ENCODE measurements at places on chromosomes 6 and 20.

DNA sequence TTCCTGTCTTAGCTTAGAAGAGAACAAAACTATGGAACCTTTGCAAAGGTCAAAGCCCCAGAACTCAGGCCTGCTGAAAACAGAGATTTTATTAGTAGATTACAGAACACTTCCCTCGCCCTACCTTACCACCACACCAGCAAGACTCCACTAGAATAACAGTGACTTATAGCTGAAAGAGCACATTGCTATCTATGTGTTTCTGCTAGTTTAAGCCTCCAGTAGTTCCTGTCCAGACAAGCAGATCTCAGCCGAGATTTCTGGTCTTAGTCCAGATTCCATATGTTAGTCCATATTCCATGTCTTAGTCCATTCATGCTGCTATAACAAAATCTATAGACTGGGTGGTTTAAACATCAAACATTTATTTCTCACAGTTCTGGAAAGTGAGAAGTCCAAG lies 412.3 kb upstream of the ID4 start:
- H3K27ac ChIP-seq, result no peak overlapping the region
- DNase-seq, result no peak
- no peaks in the 10 kb centered on the region for H3K36me3 ChIP-seq
- H3K4me1 ChIP-seq, result no peaks in the 10 kb centered on the region
- no peaks in the 10 kb centered on the region for H3K27me3 ChIP-seq

DNA sequence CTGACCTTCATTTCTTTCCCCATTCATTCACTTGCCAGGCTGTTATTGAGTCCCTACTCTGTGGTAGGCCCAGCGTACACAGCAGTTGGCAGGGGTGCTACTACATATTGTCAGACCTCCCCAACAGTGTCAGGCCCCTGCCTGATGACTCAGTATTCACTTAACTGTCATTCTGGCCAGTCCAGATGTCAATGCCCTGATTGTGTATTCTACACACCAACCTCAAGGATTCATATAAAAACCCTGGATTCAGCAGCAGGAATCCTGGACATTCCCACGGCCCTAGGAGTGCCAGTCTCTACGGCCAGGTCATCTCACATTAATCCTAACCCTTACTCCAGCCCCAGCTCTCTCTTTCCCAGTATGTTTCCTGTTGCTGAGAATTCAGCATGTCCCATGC lies 151.5 kb downstream of the TASP1 start:
- no peak for DNase-seq
- no peaks in the 10 kb centered on the region for H3K36me3 ChIP-seq
- H3K27me3 ChIP-seq, result no peaks in the 10 kb centered on the region
- no peak overlapping the region for H3K27ac ChIP-seq

- H3K27ac ChIP-seq, result no peak overlapping the region
- H3K4me3 ChIP-seq, result no peak overlapping the region
- peaks cover 29% of the 10 kb centered on the region for H3K4me1 ChIP-seq
- peaks cover 14% of the 10 kb centered on the region for H3K36me3 ChIP-seq
- no peak for DNase-seq
Observed at GRCh38 chr20:11921321-11921720, 3.6 kb downstream of the BTBD3 start.

DNA sequence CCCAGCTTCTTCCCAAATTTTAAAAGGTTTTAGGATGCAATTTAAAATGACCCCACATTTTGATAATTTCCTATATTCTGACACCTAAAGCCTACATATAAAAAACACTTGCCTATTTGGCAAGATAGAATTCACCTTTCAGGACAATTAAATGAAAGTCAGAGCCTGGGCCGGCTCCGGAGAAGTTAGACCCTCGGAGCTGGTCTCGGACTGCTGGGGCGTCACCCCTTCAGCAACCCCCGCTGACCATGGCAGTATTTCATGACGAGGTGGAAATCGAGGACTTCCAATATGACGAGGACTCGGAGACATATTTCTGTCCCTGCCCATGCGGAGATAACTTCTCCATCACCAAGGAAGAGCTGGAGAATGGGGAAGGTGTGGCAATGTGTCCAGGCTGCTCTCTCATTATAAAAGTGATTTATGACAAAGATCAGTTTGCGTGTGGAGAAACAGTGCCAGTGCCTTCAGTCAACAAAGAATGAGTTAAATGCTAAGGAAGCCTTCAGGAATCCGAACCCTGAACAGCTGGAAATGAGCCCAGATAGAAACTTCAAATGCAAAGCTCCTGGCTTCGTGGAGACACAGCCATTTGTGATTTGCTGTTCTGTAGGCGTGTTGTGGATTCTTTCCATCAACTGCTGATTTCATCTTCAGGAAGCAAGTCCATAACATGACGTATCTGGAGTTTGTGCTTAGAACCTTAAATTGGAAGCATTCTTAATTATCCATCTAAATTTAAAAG lies 16.0 kb downstream of the TCFL5 start:
- H3K4me3 ChIP-seq, result no peak overlapping the region
- no peak overlapping the region for H3K27ac ChIP-seq
- no peaks in the 10 kb centered on the region for H3K4me1 ChIP-seq

- H3K27ac ChIP-seq, result no peak overlapping the region
- no peaks in the 10 kb centered on the region for H3K36me3 ChIP-seq
- no peak overlapping the region for H3K4me3 ChIP-seq
- no peaks in the 10 kb centered on the region for H3K4me1 ChIP-seq
- DNase-seq, result no peak
Observed at GRCh38 chr6:88804701-88805100, 158.7 kb downstream of the RNGTT start.

DNA sequence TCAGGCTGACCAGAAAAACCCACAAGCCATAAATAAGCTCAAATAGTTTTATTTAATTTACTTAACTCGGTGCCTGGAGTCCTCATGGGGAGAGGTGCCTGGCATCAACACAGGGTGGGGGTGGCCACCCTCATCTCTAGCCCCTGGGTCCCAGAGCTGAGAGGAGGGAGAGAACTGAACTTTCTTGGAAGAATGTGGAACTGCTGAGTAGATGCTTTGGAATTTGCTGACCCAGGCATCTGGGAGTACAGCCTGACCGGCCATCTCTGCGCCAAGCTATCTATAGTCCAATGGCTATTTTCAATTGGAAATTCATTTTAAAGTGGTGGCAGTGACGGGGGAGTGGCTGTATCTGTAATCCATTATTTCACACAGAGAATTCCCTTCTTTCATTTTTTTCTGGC lies 104.8 kb downstream of the CDH26 start:
- H3K27me3 ChIP-seq, result no peaks in the 10 kb centered on the region
- peak; percentile 35 for DNase-seq
- H3K27ac ChIP-seq, result peak overlapping the region; percentile 58
- H3K4me1 ChIP-seq, result peaks cover 51% of the 10 kb centered on the region

DNA sequence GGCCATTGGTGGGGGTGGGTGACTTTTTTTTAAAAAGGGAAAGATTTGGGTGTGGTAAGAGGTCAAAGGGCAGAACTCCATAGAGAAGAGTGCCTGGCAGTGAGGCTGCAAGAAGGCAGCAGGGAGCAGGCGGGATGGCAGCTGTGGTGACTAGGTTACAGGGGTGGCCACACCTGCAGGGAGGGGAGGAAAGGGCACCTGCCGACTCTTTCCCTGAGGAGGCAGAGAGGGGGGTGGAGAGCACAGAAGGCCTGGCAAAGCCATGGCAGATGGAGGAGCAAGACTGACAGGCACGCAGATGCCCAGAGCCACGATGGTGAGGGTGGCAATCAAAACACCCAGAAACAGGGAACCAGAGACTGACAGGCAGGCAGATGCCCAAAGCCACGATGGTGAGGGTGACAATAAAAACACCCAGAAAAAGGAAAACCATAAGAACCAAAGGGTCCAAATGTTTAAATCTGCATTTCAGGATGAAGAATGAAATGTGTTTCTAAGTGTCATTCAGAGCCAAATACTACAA lies 19.3 kb downstream of the CST7 start:
- peaks cover 87% of the 10 kb centered on the region for H3K36me3 ChIP-seq
- H3K27me3 ChIP-seq, result no peaks in the 10 kb centered on the region
- no peak overlapping the region for H3K4me3 ChIP-seq
- H3K4me1 ChIP-seq, result no peaks in the 10 kb centered on the region
- DNase-seq, result no peak
- H3K27ac ChIP-seq, result no peak overlapping the region

DNA sequence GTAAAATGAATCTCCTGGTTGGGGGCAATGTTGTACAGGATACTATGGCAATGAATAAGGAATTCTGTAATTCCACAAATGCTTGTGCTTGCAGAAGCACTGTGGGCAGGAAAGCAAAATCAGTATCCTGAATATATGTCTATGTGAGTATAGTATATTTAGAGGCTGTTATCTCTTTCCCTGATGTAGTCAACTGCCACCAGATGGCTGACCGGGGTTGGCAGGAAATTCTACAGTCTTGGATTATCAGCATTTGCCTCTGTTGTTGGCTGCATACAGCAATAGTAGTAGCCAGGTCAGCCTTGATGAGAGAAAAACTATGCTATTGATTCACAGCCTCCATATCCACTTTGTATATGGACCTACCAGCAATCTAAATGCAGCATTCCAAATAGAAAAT lies 425.1 kb upstream of the JAG1 start:
- H3K4me1 ChIP-seq, result no peaks in the 10 kb centered on the region
- no peaks in the 10 kb centered on the region for H3K36me3 ChIP-seq
- H3K27me3 ChIP-seq, result no peaks in the 10 kb centered on the region

DNA sequence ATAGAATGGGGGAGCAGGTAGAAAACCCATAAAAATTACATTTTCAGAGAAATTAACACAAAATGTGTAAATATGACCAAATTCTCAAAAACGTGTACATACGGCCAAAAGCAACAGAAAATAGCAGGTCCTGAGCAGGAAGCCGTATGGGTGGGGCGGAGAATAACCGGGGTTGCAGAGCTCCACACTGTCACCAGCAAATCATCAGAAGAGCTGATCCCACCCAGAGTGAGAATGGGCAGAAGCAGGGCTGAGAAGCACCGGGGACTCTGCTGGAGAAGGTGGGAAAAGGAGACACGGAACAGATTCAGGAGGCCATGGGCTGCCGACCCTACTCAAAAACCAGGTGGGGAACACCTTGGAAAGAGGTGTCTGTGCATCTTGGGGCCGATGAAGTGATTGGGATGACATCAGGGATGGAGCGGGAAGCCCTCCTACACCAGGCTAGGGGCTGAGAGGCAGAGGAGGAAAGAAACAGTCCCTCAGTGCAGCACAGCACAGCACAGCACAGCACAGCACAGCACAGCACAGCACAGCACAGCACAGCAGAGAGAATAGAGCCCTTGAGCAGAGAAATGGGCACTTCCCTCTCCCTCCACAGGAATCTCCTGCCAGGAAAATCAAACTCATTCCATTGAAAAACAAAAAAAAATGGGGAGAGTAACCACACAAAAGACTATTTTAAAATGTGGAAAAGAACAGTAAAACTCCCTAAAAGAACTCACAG lies 22.3 kb downstream of the STX7 start:
- H3K4me1 ChIP-seq, result peaks cover 14% of the 10 kb centered on the region
- H3K27me3 ChIP-seq, result no peaks in the 10 kb centered on the region
- DNase-seq, result no peak
- H3K4me3 ChIP-seq, result no peak overlapping the region

DNA sequence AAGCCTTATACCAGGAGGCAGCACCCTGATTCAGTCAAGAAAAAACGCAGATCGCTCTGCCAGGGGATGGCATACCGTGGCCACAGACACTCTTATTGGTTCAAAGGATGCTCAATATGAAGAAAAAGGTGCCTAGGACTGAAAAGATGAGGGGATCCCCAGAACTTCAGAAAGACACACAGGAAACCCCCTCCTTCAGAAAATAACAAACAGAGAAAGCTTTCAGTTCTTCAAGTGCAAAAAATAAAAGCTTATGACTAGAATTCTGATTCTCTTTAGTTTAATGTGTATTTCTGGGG lies 17.7 kb upstream of the MYB start:
- no peaks in the 10 kb centered on the region for H3K27me3 ChIP-seq
- H3K36me3 ChIP-seq, result no peaks in the 10 kb centered on the region
- no peak for DNase-seq
- H3K4me3 ChIP-seq, result no peak overlapping the region
- no peak overlapping the region for H3K27ac ChIP-seq
- no peaks in the 10 kb centered on the region for H3K4me1 ChIP-seq

GRCh38 chr6:145368075-145368474 lies 367.2 kb downstream of the EPM2A start:
- no peak overlapping the region for H3K4me3 ChIP-seq
- H3K36me3 ChIP-seq, result no peaks in the 10 kb centered on the region
- H3K27me3 ChIP-seq, result no peaks in the 10 kb centered on the region
- DNase-seq, result no peak

DNA sequence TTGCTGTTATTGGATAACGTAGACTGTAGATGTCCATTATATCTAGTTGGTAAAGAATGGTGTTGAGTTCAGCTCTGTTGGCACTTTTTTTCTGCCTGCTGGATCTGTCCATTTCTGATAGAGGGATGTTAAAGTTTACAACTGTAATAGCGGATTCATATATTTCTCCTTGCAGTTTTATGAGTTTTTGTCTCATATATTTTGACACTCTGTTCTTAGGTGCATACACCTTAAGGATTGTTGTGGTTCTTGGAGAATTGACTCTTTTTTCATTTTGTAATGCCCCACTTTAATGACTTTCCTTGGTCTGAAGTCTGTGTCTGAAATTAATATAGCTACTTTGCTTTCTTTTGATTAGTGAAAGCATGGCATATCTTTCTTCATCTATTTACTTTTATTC lies 16.1 kb downstream of the STXBP5 start:
- H3K27me3 ChIP-seq, result no peaks in the 10 kb centered on the region
- no peaks in the 10 kb centered on the region for H3K36me3 ChIP-seq
- no peak overlapping the region for H3K4me3 ChIP-seq

DNA sequence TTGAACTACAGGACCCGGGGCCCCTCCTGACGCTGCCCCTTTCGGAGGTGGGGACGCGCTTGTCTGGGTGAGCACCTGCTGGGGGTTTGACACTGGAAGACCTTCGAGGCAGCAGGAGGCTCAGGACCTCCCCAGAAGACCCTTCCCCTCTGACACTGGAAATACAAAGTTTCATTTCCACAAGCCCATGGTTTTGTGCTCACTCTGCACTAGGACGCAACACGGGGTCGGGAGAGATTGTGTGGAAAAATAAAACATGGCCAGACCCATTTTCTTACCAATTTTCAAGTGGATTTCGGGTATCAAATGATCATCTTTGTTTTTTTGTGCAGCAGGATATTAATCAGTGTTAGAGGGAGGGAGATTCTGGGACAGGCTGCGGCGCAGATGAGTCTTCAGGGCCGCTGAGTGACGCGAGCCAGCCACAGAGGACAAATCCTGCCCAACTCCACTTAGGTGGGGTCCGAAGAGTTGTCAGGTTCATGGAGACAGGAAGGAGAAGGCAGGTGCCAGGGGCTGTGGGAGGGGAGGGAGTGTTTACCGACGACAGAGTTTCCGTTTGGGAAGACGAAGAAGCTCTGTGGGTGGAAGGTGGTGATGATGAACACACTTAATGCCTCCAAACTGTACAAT lies 160.0 kb upstream of the AFDN start:
- H3K36me3 ChIP-seq, result no peaks in the 10 kb centered on the region
- no peak for DNase-seq
- H3K4me3 ChIP-seq, result no peak overlapping the region
- no peak overlapping the region for H3K27ac ChIP-seq
- H3K27me3 ChIP-seq, result no peaks in the 10 kb centered on the region
